RKO (cell line): ENCODE measurements at places on chromosomes 12 and 14.
A peak's percentile ranks its signal among the peaks of the same experiment; 100 is the strongest.

GRCh38 chr14:36519431-36520321, at the start of gene NKX2-1:
TSS of gene NKX2-1 (minus strand) at chr14:36520232. CDS start at chr14:36520129, 103 bp downstream.
- DNase-seq: no peak

DNA sequence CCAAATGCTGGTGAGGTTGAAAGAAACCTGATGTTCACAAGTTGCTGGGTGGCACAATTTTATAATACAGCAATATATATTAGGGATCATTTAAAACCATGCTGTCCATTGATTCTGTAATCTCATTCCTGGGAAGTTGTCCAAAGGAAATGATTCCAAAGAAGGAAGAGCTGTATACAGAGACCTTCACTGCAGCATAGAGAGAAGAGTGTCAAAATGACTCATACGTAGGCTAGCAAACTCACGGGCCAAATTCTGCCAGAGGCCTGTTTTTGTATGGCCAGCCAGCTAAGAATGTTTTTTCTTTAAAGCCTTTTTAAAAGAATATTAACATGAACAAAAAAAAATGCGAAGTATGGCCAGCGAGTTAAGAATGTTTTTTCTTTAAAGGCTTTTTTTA, 69.2 kb upstream of the MED13L start:
- peak; percentile 26 for DNase-seq

DNA sequence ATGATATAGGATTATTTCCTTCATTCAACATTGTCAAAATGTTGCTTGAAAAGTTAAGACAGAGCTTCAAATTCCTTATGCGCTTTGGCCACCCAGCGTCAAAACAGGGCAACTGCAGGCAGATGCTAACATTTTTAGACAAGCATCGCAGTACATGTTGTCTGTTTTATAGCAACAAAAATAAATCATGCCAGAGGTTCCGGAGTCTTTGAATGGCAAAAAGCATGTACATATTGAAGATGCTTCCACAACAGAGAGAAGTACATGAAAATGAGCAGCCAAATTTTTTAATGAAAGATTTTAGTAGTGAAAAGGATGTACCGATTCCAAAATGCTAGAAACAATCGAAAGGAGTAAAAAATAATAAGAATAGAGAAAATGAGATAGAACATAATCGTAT, 49.8 kb upstream of the USP15 start:
- DNase-seq: peak; percentile 58

DNA sequence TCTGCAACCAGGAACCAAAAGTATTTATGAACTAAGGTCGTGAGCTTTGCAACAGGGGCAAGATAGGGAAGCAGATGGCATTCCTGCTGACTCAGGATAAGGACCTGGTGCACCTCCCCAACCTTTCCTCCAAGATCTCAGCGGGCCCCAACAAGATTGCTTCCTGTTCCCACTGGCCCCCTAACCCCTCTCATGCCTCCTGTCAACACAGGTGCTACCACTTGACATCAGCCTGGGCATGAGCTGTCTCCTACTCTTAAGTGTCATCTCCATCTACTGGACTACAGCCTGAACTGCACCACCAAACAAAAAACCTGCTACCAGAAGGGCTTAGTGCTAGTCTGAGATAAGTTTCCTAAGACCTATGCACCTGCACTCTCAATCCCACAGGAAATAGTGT, 32.7 kb downstream of the MED6 start:
- peak; percentile 43 for DNase-seq

GRCh38 chr12:9349888-9350885, 142.0 kb upstream of the PZP start:
- no peak for DNase-seq
